Activated CD8-positive, alpha-beta memory T cell treated with anti-CD3 and anti-CD28 coated beads for 1 hour (primary cell): ENCODE measurements at places on chromosomes 11 and 22.
A peak's percentile ranks its signal among the peaks of the same experiment; 100 is the strongest.

DNA sequence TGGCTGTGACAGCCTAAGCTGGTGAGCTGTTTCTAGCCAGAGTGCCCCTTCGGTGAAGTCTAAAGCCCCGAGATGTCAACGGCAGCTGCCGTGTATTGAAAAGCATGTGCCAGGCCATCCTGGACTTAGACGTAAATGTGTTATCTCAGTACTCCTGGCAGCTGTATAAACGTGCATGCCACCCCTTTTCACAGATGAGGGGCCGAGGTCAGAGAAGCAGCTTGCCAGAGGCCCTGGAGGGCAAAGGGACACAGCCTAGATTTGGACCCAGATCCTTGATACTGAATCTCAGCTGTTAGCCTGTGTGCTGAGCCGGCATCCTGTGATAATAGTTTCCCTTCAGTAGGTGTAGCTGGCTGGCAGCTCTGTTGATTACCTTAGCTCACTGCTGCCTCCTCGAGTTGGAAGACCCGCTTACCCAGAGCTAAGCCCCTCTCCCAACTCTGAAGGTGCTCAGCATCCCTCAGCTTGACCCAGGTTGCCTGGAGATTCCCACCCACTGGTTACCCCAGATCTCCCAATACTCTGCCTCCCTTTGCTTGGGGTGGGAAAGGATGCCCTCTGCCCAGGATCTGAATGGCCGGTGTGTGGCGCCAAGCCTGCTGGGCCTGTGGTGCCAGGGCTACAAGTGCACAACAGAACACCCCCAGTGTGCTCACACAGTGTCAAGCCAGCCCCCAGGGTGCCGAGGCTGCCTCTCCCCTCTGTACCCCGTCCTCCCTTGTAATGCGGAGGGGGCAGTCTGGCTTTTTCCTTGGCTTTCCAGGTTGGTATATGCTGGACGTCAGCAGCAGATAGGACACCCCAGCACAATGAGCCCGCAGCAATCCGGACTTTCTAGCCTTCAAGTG is 59.8 kb upstream of the WNT7B start:
- no peak for DNase-seq

DNA sequence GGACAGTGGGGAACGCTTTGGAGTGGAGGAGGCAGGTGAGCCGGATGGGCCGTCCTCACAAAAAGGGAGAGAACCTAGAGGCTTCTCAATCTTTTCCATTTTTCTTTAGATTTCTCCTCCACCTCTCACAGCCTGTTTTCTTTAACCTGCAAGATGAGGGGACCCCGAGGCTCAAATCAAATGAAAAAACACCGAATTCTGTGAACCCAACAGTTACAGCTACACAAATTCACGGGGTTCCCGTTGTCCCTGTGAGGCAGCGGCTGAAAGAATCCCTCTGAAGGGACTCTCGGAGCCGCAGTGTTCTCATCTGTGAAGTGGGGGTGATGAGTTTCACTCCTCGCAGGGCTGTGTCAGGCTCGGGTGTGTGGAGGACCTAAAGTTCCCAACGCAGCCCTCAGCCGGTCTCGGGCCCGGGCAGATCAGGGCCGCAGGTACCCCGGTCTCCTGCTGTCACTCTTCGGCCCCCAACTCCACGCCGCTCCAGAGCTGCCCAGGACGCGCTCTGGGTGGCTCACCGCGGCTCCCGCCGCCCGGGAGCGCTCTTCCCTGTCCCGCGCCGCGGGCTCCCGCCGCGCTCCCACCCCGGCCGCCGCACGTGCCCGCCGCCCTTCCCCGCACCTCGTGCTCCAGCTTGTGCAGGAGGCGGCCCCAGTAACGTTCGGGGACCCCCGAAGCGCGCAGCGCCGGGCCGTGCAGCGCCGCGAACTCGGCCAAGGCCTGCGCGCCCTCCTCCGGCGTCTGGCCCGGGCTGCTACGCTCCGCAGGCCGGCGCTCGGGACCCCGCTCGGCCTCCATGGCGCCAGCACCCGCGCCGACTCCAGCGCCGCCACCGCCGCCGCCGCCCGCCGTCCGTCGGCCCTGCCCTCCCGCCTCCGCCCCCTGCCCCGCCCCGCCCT is at the start of gene TTLL12:
TSS of gene TTLL12 (minus strand) at position 863 of the 899 bp plus-strand sequence. CDS start at position 798, 65 bp downstream.
- peak; percentile 54 for DNase-seq

DNA sequence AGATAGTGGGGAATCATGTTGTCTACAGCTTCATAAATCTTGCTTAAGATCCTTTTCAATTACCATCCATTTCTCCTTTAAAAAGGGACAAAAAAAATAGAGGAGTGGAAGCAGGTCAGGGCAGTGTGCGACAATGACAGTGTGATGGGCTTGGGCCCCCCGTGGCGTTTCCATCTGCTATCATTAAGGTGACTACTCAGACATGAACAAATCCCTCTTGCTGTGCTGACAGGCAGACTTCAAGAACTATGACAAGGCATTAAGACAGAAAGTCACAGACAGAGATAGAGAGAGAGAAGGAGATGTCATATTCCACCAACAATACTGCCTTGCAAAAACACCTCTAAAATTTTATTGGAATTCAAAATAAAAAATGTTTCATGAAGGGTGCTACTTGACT is 263.2 kb downstream of the DCDC1 start:
- DNase-seq, result no peak

DNA sequence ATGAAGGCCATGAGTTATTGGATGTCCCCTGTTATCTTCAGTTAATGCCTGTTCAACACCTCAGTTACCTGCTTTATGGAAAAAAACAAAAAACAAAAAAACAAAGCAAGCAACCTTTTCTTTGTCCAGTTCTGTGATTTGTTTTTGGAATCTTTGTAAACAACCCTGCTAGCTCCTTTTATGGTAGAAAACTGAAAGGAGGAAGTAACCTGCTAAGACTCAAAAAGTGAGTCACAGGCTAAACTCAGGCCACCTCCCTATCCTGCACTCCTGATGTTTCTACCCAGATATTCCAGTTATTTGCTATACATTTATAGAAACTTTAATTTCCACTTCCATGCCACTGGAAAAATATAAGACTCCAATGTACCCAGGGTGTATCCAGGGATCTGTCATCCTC is 20.6 kb upstream of the TLCD5 start:
- no peak for DNase-seq

DNA sequence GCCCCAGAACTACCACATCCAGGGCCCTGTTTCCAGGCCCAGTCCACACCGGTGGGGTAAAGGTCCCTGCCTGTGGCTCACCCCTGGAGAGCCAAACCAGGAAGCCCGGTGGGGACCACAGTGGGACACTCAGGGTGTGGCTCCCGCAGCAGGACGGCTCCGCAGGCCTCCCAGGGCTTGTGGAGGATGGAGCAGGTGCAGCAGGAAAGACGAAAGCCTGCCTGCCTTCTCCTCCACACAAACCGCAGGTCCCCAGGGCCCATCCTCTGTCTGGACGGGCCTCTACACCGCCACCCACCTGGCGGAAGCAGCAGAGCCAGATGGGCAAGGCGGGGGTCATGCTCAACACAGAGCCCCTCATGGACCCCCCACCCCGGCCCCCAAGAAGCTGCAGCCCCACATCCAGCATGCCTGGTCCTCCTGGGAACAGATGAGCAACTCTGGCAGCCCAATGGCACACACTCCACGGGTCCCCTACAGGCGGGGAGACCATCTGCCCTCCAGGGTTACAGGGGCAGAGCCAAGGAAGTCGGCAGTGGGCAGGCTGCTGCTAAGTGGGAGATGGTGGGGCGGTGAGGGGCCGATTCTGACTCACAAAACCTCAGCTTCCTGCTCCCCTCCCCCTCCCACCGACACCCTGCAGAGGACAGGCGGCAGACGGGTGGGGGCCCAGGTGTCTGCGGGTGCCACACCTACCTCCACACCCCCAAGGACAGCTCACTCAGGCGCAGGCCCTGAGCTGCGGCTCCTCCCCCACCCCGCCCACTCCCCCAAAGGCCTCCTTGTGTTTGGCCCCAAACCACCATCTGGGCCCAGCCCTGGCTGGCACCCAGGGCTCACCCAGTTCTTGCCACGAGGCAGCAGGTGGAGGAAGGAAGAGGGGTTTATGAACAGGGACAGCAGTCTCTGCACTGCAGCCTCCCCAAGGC is 5.2 kb downstream of the SBF1 start:
- DNase-seq, result peak; percentile 93

- DNase-seq, result no peak
Measured at GRCh38 chr22:40312050-40312449, 34.2 kb upstream of the ADSL start.

GRCh38 chr22:41023299-41023623 is 69.1 kb upstream of the EP300 start:
- no peak for DNase-seq

DNA sequence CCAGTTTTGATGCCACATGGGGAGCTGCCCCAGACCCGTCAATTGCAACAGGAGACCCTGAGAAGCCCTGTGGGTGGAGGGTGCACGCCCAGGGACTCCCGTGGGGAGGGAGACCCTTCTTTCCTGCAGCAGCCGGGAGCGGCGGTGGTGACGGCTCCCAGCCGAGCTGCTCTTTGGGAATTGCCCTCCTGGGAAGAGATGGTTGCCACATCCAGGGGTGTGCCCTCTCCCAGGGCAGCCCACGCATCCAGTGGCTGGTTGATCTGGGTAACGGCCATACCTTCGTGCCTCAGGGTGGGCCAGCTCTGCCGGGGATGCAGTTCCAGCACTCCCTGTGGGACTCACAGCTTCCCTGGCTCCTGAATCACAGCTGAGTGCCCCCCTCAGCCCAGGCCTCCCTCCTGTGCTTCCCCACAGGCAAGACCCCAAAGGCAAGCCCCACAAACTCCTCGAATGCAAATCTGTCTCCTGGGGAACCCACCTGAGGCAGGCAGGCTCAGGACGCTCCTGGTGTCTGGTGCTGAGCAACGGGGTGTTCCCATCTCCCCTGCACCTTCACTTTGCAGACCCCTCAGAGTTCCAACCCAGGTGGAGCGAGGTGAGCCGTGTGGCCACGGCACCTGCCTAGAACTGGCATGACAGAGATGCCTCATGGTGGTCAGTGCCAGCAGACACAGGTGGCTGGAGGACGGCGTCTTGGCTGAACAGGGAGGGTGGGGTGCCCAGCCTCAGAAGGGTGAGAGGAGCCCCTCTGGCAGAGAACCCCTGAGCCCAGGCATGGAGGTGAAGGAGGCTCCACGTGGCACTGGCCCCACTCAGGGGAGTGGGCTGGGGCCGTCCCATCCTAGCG is 1027.4 kb downstream of the BRD1 start:
- DNase-seq, result no peak

DNA sequence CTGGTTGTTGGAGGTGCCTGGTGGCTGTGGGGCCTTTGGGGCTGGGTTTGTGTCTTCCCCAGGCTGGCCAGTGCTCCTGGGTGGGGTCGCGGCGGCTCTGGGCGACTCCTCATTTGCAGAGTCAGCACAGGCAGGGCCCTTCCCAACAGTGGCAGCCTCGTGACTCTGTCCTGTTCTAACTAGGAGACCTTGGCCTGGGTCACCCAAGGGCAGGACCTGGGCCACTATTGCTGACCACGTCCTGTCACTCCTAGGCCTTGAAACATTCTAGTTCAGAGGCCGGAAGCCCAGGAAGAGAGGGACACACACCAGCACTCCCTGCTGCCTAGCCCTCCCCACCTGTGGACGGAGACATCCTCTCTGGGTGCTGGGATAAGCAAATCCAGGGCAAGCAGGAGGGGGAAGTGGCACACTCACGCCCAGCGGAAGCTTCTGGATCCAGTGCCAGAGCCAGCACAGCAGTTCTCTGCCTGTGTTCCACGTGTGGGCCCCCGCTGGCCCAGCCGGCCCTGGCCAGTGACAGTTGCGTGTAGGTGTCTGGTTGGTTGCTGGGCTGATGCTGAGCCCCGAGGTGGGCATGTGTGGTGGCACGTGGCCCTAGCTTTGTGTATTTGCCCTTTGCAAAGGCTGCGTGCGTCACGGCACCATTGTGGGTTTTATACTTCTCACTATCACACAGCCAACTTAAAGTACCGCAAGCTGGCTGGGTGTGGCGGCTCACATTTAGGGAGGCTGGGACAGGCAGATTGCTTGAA is 4.3 kb upstream of the CHID1 start:
- no peak for DNase-seq

- DNase-seq, result no peak
Measured at GRCh38 chr11:6655790-6656583, at the start of gene DCHS1. Gene DCHS1 (minus strand): TSS chr11:6655809. CDS start chr11:6641613, 14,196 bp downstream.

DNA sequence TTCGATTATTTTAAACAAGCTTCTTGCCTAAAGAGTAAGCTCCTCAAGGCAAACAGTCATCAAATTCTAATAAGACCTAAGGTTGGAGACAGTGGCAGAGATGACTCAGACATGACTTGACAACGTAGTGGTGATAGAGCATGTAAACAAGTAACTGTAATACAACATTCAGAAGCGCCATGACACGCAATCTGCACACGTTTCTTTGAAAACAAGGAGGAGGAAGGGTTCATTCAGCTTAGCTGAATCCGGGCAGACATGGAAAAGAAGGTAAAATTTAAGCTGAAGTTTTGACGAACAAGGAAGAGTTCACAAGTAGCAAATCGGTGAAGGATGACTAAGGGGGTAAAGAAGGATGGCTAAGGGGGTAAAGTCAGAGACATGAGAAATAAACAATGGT is 152.4 kb upstream of the ZC3H12C start:
- DNase-seq, result no peak

DNA sequence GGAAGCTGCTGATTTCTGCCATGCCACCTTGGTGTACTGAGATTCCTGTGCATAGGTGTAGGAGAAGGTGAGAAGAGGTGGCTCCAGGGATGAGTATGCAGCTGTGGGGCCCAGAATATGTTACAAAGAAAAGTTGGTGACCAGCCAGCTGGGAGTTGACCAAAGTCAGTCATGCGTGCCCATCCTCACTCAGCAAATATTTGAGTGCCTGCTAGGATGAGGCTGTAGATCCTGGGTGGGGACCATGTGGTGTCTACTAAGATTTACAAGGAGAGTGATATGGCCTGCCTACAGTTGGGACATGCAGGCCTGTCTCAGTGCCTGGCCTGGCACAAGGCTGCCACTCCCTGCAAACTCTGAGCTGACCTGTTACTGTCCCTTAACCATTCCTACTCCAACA is 19.4 kb downstream of the RNF185 start:
- no peak for DNase-seq

GRCh38 chr11:113119074-113119473 is 157.9 kb downstream of the NCAM1 start:
- no peak for DNase-seq

DNA sequence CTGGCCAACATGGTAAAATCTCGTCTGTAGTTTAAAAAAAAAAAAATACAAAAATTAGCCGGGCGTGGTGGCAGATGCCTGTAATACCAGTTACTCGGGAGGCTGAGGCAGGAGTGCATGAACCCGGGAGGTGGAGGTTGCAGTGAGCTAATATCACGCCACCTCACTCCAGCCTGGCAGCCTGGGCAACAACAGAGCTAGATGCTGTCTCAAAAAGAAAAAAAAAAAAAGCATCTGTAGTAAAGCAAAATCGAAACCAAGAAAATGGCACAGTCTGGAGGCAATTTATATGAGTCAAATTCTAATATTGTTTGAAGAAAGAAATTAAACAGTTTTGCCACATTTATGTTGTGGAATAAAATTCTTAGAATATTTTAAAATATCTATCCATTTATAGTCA is 365.0 kb upstream of the CHORDC1 start:
- no peak for DNase-seq

DNA sequence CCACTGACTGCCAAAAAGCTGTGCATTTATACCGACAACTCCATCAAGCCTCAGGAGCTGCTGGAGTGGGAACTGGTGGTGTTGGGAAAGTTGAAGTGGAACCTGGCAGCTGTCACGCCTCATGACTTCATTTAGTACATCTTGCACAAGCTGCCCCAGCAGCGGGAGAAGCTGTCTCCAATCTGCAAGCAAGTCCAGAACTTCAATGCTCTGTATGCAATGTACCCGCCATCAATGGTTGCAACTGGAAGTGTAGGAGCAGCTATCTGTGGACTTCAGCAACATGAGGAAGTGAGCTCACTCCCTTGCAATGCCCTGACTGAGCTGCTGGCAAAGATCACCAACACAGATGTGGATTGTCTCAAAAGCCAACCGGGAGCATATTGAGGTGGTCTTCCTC is at the start of gene SLC22A25:
TSS of gene SLC22A25 (minus strand) at position 67 of the 400 bp plus-strand sequence. CDS start 13,947 bp downstream, outside the sequence.
- DNase-seq, result no peak
